ENCODE measurements at places on chromosomes 2 and 18.

- DNase-seq, result no peak
Measured at GRCh38 chr2:142165790-142166189, 35.0 kb upstream of the LRP1B start.

- DNase-seq, result no peak
Measured at GRCh38 chr2:3288470-3289170, 89.0 kb downstream of the EIPR1 start.

- DNase-seq, result no peak
Measured at GRCh38 chr2:45275806-45276205, 266.6 kb upstream of the SIX2 start.

DNA sequence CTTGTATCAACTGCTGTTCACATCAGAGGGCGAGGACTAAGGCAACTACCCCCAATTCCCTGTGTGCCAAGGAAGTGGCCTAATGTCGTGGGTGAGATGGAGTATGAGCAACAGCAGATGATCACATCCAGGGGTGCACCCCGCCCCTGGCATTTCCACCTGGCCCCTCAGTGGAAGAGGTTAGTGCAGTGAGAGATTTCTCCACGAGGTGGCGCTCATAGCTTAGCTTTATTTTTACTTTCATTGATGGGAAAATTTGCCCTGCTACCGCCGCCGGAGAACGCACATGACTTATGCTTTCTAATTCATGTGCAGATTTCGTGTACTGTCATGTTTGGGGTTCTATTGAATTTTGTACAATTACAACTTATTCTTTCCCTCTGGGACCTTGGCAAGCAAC is 470.6 kb upstream of the MEX3C start:
- DNase-seq, result no peak

DNA sequence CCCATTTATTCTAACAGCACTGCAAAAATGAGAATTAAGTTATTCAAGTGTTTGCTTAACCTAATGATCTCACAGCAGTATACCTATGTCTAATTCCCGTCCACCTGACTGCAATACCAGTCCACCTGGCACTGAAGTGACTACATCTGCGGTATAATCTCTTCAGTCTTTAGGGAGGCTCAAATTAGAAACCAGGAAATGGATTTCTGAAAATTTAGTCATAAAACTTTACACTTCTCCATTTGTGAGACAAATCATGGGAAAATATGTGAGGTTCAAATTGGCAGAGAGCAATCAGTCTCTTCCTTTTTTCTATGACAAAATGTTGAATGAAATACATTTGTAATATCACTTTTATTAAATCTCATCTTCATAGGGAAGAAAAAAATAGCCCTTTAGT is 33.0 kb downstream of the FTCDNL1 start:
- no peak for DNase-seq

DNA sequence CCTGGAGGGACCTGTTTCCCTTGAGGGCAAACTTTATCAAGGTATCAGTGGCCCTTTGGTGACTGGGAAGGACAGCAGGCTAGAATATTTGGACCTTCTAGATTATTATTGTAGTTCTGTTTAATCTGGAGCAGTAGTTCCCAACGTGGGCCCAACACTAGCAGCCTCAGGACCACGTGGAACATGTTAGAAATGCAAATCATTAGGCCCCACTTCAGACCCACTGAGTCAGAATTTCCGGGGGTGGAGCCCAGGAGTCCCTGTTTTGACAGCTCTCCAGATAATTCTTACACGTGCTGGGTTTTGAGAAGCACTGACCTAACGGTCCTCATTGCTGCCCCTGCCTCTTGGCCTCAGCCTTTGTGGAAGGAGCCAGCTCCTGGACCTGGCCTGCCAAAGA is 25.5 kb upstream of the DYNC2LI1 start:
- no peak for DNase-seq

Measured in activated T-helper 1 cell treated with anti-CD3 and anti-CD28 coated beads, Interleukin-2, amount 50 U/mL, for 16 hours (primary cell).